ENCODE measurements at places on chromosomes 3 and 15. TPM values are rescaled to one million over a fixed set of nuclear protein-coding genes. Genes with fewer than 3 reads are reported as not detected.

GRCh38 chr15:73944161-73945129 is 18.2 kb downstream of the LOXL1 start:
- H3K27ac ChIP-seq = no peak overlapping the region
- no peak overlapping the region for H3K4me3 ChIP-seq
- H3K4me1 ChIP-seq = peaks cover 33% of the 10 kb centered on the region
- H3K36me3 ChIP-seq = peaks cover 34% of the 10 kb centered on the region
- no peaks in the 10 kb centered on the region for H3K27me3 ChIP-seq

DNA sequence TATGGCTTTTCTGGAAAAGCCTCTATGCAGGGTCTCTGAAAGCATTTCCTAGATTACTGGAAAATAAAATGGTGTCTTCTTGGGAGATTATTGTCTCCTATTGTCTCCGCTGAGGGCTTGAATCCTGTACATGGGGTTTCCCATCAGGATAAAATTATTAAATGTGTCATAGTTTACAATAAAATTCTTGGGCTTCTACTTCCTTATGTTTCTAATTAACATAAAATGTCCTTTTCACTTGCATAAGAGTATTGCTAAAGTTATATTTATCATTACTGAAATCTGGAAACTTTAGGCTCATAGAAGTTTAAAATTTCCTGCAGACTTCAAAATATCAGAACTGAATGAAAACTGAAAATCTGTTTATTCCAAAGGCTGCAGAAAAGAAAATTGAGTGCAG is 595.5 kb upstream of the AGTR1 start:
- H3K27ac ChIP-seq = no peak overlapping the region
- DNase-seq = peak; percentile 22
- H3K4me1 ChIP-seq = peaks cover 28% of the 10 kb centered on the region
- no peak overlapping the region for H3K4me3 ChIP-seq
- H3K27me3 ChIP-seq = no peaks in the 10 kb centered on the region
- H3K36me3 ChIP-seq = no peaks in the 10 kb centered on the region

DNA sequence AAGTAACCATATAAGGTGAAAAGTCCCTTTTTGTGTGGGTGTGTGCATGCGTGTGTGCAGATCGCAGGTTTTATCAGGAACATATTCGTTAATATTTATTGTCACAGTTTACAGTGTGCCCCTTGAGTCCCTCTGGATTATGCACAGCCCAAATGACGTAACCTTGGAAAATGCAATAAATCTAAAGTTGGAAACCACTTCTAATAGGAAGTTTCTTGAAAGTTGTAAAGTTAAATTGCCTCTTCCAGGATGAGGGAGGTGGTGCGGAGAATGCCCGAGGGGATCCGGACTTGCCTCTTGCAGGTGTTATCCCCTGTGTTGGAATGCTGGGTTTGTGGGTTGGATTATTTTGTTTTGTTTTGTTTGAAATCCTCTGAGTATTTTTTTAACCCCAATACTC is 143.3 kb downstream of the CMSS1 start:
- peaks cover 32% of the 10 kb centered on the region for H3K4me1 ChIP-seq
- no peaks in the 10 kb centered on the region for H3K36me3 ChIP-seq
- no peak overlapping the region for H3K27ac ChIP-seq
- peak; percentile 24 for DNase-seq

DNA sequence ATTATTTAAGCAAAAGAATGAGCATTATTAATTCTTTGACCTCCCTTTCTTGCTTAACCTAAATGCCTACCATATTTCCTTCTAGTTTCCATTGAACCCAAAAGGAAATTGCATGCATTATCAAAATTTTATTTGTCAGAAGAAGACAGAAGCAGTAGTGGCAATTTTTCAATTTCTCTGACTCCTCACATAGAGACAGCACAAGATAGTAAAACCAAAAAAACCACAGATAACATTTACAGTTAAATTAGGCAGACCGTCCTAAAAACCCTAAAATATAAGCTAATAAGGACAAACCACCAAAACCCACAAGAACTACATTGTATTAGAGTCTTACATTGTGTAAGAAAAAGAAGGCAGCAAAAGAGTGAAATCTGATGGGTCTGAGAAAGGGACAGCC is 27.1 kb downstream of the GOLGB1 start:
- no peaks in the 10 kb centered on the region for H3K4me1 ChIP-seq
- H3K4me3 ChIP-seq = no peak overlapping the region
- no peak overlapping the region for H3K27ac ChIP-seq
- no peaks in the 10 kb centered on the region for H3K27me3 ChIP-seq

- H3K27me3 ChIP-seq = no peaks in the 10 kb centered on the region
- peaks cover 28% of the 10 kb centered on the region for H3K4me1 ChIP-seq
- peak overlapping the region; percentile 89 for H3K4me3 ChIP-seq
- no peaks in the 10 kb centered on the region for H3K36me3 ChIP-seq
These were observed 1.3 kb downstream of the TOP2B start for GRCh38 chr3:25663347-25663868.

SLC28A1 gene
- polyA plus RNA-seq = not detected

DNA sequence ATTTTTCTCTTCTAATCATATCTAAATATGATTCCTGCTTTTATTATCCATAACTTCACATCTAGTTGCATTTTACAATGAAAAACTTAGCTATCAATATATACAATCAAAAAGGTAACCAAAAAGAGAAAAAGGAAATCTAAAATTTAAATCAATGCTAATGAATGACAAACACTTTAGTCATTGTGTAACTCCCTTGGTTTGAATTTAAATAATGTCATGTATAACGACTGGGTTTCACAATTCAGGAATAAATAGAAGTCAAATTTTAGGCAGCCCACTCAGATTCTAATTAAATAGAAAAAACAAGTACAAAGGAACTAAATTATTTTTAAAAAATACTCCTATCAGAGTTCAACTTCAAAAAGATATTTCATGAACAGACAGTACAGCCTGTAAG is 26.9 kb downstream of the DPH6 start:
- H3K27me3 ChIP-seq = no peaks in the 10 kb centered on the region
- DNase-seq = no peak
- H3K27ac ChIP-seq = no peak overlapping the region

GRCh38 chr3:66673293-66673692 is 172.5 kb upstream of the LRIG1 start:
- no peak overlapping the region for H3K27ac ChIP-seq
- no peak overlapping the region for H3K4me3 ChIP-seq
- no peaks in the 10 kb centered on the region for H3K36me3 ChIP-seq
- H3K27me3 ChIP-seq = no peaks in the 10 kb centered on the region

GOLGA6B gene
- not detected for polyA plus RNA-seq

- peaks cover 23% of the 10 kb centered on the region for H3K36me3 ChIP-seq
- no peaks in the 10 kb centered on the region for H3K27me3 ChIP-seq
- DNase-seq = no peak
- H3K4me1 ChIP-seq = no peaks in the 10 kb centered on the region
- H3K4me3 ChIP-seq = no peak overlapping the region
These were observed 34.4 kb downstream of the TFRC start for GRCh38 chr3:196047391-196048030.

All from GM23248 (cell line).